ENCODE measurements at places on chromosomes 11 and 22.
A peak's percentile ranks its signal among the peaks of the same experiment; 100 is the strongest.

- peak; percentile 1 for DNase-seq
Measured at GRCh38 chr22:47586038-47586437, 823.6 kb downstream of the TBC1D22A start.

GRCh38 chr11:98798333-98798732, 222.4 kb upstream of the CNTN5 start:
- no peak for DNase-seq

DNA sequence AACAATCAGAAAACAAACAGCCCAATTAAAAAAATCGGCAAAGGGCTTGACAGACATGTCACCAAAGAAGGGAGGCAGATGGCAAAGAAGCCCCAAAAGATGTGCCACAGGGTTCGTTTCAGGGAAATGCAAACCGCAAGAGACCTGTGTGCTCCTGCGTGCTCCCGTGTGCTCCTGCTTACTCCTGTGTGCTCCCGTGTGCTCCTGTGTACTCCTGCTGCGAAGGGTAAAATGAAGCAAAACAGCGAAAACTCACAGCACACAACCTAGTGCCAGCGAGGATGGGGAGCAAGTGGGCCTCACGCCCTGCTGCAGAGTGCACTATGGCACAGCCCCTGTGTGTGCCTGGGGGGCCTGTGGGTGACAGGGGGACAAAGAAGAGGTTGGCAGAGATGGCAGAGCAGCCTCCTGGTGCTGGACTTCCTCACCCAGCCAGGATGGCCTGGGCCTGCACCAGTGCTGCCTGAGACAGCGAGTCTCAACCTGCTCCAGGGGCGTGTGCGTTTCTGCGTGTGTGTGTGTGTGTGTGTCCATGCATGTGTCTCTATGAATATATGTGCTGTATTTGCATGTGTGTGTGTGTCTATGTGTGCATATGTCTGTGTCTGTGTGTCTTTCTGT, 14.0 kb downstream of the ASCL2 start:
- DNase-seq = no peak

DNA sequence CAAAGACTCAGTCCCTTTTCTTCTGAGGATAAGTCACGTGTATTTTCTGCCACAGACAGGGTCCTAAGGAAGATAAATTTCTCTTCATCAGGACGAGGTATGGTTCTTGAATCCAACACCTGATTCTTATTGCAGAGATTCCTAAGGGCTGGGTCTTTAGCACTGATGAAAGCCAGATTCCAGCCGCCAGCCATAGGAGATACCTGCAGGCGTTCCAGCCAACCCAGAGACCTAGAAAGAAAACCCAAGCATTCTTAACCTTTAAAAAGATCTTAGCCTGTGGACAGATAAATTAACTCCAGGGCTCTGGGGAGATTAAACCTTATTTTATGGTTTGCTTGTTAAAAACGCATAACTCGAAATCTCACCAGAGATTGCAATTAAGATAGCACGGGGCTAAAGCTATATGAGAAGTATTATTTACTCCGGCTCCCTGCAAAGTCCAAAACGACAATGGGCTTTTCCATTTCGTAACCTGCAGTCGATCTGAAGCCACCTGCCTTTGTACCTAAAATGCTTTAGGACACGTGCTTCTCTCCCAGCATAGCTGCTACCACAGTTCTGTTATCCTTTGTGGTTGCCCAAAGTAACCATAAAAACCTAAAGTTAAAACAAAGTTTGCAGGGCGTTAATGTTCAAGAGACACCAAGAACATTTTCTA, 104.5 kb downstream of the NXPE2 start:
- no peak for DNase-seq

GRCh38 chr22:46609175-46609690, 11.0 kb upstream of the GRAMD4 start:
- DNase-seq = no peak

DNA sequence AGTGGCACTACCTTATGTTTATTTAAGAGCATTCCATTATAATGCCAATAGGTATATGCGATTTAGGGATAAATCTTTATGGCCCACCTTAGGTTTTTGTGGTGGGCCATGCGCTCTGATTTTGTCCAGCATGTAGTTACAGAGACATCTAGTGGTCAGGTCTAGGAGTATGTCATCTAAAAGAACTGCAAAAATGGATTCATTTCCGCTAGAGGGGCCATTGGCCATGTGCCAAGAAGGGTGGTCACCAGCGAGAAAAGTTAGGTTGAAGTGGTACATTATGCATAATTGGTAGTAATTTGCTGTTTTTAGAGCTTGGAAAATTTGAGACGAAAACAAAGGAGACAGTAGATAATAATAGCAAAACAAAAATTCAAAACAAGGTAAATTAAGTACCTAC, 27.7 kb downstream of the LRRC4C start:
- no peak for DNase-seq

Measured in NCI-H460 (cell line).